Esophagus squamous epithelium (tissue), 5 donors: ENCODE measurements at places on chromosomes 6 and 20. TPM values are rescaled to one million over a fixed set of nuclear protein-coding genes. Genes with fewer than 3 reads are reported as not detected.

- DNase-seq, result no peak
These were observed 561.3 kb upstream of the JAG1 start for GRCh38 chr20:11235058-11235457.

DNA sequence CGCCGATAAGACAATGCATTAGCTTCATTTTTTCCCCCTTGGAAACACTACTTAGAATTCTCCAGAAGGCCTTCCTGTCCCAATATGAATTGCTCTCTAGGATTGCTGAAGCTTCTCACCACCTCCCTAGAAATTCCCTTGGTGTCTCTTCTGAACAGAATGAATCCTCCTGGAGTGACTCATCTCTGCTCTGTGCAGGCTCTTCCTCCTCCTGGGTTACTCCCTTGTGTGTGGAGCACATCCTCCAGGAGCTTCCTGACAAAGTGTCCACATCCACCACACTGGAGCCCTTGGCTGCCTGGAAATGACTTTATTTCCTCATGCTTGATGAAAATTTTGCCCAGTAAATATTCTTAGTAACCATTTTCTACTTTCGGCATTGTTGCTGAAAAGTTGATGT lies 54.4 kb downstream of the DTNBP1 start:
- DNase-seq, result no peak

DNA sequence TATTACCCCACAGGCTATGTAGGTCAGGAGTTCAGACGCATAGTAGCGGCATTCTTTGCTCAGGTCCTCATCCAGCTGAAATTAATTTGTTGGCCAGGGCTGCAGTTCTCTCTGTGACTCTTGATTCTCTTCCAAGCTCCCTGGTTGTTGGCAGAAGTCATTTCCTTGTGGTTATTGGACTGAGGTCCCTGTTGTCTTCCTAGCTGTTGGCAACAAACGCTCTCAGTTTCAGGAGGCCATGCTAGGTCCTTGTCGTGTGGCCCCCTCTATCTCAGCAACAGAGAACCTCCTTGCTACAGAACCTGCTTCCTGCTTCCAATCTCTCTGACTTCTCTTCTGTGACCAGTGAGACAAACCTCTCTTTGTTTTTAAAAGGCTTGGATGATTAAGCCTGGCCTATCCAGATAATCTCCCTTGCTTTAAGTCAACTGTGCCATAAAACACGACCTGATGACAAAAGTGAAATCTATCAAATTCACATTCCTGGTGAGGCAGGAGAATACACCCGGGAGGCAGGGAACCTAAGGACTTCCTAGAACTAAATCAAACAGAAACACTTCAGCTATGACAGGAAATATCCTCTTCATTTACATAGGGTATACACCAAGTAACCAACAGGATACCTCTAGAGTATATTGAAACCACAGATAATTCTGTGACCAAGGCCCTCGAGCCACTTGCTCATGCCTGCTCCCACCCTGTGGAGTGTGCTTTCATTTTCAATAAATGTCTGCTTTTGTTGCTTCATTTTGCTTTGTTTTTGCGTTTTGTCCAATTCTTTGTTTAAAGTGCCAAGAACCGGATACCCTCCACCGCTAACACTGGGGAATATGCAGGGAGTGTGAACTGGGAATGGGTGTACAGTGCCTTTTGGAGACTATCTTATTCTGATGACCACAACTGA lies 196.0 kb downstream of the BTBD3 start:
- no peak for DNase-seq

GRCh38 chr6:15776458-15776980 lies 113.7 kb upstream of the DTNBP1 start:
- no peak for DNase-seq

DNA sequence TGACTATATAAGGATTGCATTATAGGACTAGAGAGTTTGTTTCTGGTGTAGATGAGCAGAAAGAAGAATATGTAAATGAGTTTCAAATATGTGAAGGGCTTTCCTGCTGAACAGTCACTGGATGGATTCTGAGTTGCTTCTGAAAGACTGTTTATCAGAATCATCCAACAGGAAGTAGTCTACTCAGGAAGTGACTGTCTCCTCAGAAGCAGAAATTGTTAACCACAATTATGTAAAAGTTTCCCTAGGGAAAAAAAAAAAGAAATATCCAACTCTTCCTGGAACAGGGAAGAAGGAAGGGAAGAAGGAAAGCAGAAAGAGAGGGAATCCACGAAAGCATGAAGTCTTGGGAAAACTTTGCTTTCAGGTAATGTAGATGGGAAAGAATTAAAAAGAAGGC lies 138.9 kb downstream of the TENT5A start:
- no peak for DNase-seq

DNA sequence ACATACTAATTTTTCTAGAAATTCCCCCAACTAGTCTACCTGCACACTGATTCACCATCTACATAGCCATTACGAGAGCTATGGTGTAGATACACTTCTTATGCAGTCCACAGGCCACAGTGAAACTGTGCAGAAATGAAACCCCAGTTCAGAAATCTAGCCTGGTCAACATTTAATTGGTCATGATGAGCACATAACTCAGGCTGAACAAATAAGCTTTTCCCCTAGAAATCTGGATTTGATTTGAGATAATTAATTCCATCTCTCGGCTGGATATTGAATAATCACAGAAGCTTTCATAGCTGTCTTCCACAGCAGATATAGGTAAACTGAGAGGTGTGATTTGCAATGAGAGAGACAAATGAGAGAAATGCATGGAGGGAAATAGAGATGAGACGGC lies 22.6 kb upstream of the TINAG start:
- DNase-seq, result no peak

DNA sequence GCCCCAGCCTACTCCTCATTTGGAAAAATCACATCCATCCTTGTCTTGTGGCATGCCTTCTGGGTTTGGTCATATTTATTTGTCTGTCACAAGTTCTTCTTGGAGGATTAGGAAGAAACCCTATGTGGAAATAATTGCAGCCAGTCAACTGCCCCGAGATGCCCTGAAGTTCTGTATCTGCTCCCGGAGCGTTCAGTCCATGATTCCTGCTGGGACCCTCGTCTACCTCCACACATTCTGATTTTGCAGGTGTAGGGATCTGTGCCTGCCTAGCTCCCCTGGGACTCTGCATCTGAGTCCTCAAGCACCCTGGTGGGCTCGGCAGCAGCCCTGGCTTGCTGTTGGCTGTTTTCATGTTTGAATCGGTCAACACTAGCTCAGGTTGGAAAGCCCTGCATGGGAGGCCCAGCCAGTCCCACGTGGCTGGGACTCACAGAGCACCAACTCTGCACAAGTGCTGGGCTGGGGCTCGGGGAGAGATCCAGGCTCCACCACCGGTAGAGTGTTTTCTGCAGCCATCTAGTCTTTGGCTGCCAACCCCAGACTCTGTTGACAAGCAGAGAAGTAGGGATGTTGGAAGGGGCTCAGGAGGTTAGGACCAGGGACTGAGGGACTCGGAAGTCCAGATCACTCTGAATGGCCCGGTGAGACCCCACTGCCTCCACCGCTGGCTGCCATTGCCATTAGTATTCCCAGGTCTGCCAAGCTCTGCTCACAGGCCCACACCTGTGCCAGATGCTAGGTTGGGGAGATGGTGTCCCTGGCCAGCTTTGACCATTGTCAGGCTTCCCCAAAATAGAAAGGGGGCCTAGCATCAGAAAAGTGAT lies 183.5 kb upstream of the CST7 start:
- no peak for DNase-seq

GRCh38 chr20:52747845-52748284 lies 224.3 kb upstream of the TSHZ2 start:
- DNase-seq, result no peak

GRCh38 chr6:39167321-39167720 lies 52.3 kb upstream of the SAYSD1 start:
- no peak for DNase-seq

DNA sequence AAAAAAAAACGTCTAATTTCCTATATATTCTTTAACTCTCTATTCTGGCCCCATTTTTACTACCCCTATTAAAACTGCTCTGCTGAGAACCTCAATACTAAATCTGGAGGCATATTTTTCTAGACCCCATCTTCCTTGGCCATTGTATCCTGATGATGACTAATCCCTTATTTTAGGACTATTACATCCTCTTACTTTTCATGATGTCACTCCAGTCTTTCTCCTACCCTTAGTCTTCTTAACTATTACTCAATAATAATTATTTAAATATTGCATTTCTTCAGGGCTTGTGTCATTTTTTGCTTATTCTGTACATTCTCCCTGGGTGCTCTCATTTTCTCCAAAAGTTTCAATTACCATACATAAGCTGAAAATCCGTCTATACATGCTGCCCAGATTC lies 6.4 kb downstream of the FBXO30 start:
- DNase-seq, result no peak

DNA sequence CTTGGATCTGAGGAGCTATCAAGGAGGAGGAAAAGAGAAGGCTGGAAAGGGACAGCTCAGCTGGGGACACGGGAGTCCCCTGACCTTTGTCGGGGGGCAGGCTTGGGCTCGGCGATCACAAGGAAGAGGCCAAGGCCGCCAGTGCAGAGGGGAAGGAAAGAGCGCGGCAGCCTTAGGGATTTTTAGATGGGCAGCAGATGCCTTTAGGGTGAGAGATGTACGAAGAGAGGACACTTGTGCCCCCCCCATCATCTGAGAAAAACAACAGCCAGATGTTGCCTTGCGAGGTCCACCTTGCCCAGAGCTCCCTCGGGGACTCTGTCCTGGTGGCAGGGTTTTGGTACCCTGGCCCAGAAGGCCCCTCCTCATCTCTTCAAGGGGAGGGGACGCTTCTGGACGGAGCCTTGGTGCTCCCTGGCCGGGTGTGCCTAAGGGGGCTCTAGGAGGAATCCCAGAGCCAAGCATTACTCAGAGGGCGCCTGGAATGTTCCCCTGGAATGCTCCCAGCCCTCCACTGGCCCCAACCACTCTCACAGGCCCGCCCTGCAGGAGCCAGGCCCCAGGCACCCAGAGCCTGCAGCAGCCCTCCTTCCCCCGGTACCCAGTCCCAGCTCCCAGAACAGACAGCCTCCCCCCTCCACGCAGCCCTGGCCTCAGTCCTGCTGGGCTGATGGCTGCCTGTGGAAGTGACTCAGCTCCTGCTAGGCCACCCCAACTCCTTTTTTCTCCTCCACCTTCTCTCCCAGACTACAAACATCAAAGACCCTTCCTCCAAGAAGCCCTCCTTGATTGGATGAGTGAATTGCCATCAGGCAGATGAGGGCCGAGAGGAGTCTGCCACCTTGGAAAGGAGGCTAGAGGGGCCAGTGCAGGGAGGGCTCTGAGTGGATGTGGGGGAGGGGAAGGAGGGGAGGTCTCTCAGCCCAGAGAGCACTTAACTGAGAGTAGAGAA lies 1.8 kb downstream of the ADAM33 start:
- DNase-seq, result no peak

DNA sequence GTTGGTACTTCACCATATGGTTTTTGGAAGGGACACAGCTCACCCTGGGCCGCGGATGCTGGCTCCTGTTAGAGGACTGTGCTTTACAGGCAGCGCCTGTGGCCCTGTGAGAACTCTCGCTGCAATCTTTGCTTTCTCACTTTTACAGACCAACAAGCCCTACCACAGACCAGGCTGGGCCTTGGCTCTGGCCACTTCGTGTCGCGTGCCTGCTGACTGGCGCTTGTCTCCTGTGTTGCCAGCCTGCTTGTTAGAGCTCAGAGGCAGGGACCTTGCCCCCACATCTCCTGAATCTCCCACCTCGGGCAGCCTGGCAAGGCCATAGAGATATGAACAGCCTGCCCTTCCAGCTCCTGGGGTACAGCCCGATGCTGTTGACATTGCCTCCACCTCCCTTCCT lies 56.1 kb downstream of the SYNJ2 start:
- DNase-seq, result no peak

DNA sequence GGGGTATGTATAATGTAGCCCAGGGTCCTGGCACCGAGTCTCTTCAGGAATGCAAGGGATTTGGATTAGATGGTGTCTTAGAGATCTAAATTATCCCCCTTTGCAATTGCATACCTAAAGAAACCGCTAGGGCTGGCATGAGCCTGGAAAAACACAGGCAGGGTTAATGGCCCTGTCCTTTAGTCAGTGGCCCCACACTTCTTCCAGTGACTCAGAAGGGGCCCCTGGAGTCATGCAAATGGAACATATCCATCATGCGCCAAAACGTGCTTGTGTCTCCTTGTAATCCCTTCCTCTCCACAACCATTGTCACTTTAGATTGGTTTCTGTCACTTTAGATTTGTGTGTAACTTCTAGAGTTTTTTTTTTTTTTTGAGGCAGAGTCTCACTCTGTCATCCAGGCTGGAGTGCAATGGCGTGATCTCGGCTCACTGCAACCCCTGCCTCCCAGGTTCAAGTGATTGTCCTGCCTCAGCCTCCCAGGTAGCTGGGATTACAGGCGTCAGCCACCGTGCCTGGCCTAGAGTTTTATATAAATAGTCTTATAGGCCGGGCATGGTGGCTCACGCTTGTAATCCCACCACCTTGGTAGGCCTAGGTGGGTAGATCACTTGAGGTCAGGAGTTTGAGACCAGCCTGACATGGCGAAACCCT lies 8.7 kb upstream of the MYBL2 start:
- no peak for DNase-seq

DNA sequence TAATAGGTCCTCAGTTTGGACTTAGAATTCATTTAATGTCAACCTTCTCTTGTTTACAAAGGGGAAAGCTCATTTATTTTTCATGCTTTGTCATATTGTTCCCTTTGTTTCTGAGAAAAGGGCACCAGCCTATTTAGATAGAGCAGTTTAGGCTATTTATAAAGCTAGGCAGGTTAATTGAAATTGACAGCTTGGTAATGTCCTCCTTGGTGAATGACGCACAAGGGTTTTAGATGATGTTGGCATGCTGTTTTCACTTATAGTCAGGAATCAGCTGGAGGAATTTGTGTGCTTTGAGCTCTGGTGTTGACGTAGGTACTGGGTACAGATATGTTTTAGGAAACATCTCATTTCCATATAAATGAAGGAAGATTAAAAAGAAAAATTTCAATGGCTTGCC lies 45.2 kb downstream of the BCKDHB start:
- DNase-seq, result no peak

GRCh38 chr20:42963796-42964195 lies 225.9 kb downstream of the PTPRT start:
- DNase-seq, result no peak

GRCh38 chr6:75331151-75331550 lies 46.6 kb upstream of the TMEM30A start:
- no peak for DNase-seq

- no peak for DNase-seq
These were observed 9.4 kb upstream of the NCOA7 start for GRCh38 chr6:125781314-125781868.

Gene ADAM33
- total RNA-seq, result 3.4 TPM

Gene BNIP5
- not detected for total RNA-seq

Gene OR2J1
- not detected for total RNA-seq

Gene BACH2
- 6.1 TPM for total RNA-seq

Gene BHLHE23
- not detected for total RNA-seq

Gene ARMC12
- total RNA-seq, result not detected

Gene GGT7
- total RNA-seq, result 4.4 TPM

Gene CLPSL2
- total RNA-seq, result not detected

Gene GZF1
- total RNA-seq, result 11.8 TPM

Gene CALHM6
- 1.4 TPM for total RNA-seq

Gene ACTL10
- 1.8 TPM for total RNA-seq

Gene FAM184A
- total RNA-seq, result 0.30 TPM

Gene BLCAP
- 66.4 TPM for total RNA-seq

Gene ECT2L
- not detected for total RNA-seq

Gene ULBP1
- total RNA-seq, result 0.26 TPM
